ENCODE measurements at places on chromosomes 3 and 15.

- no peak for DNase-seq
Measured at GRCh38 chr15:64137226-64137833, 14.2 kb upstream of the SNX22 start.

- DNase-seq, result no peak
Measured at GRCh38 chr3:197151580-197151979, 122.0 kb upstream of the MELTF start.

DNA sequence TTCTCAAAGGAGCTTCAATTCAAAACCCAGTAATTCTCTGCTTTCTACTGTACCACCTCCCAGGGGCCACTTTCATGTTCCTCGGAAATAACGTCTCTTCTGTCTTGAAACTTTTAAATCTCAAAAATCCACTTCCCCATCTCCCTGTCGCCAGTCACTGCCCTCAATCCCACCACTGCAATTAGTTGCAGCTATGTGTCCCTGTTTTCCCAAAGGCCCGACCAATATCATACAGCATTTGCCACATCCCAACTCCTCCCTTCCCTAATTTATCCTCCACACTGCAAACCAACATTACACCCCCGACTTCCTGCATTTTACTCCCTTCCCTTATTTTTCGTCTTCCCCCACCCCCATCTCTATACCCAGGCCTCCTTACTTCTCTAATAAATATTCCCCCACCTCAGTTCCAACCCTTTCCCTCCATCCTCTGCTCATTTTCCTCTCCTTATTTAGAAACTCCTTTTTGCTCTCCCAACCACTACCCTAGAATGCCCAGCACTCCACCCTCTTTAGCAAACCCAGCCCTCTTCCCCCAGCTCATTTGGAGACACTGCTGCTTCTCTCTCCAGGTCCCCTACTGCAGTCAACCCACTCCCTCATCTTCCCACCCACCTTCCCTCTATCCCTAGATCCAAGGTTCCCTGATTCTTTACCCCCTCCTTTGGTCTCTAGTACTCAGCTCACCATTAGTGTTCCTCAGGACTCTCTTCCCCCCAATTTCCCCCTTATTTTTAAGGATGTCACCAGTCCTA is 1.1 kb downstream of the NPTN start:
- DNase-seq, result no peak

DNA sequence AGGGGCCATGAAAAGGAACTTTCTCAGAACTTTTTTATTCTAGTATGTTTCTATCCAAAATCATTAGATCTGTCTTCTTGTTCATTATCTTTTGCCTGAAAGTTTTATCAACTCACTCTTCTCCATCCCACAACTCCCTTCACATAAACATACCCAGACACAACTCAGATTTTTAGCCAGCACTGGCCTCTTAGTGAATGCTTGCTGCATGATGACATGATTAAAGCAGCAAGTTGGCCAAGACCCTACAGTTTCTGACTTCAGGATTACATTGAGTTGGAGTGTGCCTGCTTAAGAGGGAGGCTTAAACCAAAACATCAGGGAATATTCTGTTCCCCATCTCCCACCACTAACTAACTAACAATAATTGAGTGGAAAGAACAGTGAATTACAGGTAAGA is 38.1 kb downstream of the PLSCR2 start:
- DNase-seq, result no peak

- DNase-seq, result no peak
Measured at GRCh38 chr3:140399871-140400270, 278.0 kb upstream of the TRIM42 start.

GRCh38 chr3:156811089-156811862 is 14.9 kb upstream of the LEKR1 start:
- no peak for DNase-seq

DNA sequence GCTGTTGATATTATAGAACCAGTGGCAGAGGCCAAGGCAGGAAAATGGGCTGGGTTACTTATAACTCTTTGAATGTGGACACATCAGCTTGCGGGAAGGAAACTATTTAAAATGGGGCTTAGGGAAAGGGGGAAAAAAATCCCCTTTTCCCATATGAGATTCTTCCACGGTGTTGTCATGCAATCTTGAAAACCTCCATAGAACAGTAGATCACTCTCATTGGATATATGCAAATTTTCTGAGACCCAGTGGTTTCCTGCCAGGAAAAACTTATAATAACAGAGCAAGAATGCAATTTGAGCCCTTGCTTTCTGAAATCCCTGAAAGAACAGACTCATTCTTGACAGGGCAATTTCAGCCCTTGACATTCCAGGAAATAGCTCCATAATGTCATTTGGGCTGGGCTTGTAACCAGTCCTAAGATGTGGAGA is 31.1 kb downstream of the TMEM212 start:
- DNase-seq, result no peak

GRCh38 chr15:98342911-98343310 is 305.4 kb upstream of the IGF1R start:
- DNase-seq, result no peak

GRCh38 chr15:40875991-40876730 is 2.1 kb upstream of the RHOV start:
- DNase-seq, result no peak

DNA sequence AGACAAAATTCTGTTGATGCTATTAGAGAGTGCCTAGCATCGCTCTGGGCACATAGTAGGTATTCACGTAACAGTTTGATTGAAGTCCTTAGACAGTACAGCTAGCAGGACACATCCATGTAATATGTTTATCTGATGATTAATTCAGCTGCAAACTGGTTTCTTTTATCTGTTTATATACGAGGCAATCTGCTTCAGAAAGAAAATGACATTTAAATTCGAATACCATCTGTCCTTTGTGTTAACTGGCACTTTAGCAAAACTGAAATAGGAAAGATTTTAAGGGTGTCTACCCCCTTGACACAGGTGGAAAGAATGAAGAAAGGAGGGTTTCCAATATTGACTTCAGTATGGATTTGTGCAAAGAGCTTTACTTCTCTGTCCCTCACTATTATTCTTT is 192.5 kb downstream of the MFSD1 start:
- DNase-seq, result no peak

- DNase-seq, result no peak
Measured at GRCh38 chr3:116067326-116067725, 378.0 kb downstream of the LSAMP start.

- no peak for DNase-seq
Measured at GRCh38 chr3:158961911-158962310, 160.1 kb downstream of the MFSD1 start.

GRCh38 chr3:171553086-171553485 is 92.9 kb upstream of the TNIK start:
- no peak for DNase-seq

DNA sequence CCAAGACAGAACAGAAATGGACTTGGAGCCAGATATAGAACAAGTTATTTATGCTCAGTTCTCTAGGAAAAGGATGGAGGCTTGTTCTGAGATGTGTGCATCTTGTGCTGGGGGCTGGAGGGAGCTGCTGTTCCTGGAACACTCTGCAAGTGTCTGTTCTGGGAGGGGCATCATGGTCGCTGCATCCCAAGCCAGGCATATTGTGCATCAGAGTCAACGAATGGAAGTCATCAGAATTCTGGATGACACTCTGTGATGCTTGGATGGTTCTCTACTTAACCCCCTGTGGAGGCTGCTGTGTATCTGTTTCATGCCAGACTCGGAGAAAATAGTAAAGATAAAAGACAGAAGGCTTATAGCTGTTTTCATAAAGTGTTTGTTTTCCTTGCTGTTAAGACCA is 34.7 kb downstream of the RPL22L1 start:
- DNase-seq, result no peak

DNA sequence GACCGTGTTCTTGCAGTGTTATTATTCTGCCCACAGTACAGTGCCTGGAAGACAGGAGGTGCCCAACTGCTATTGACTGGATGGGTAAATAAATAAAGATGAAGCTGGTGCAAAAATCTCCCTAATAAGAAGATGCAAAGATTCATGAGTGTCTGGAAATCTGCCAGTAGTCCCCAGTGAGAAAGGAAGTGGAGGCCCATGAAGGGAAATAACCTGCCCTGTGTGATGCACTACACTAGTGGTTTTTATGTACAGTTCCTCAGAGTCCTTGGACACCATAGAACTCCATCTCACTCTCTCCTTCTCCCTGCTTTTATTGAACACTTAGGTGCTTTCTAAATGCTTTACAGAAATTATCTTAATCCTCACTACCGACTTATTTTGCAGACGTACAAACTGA is 8.3 kb upstream of the SUCLG2 start:
- no peak for DNase-seq

- DNase-seq, result no peak
Measured at GRCh38 chr15:66800584-66801235, 98.7 kb downstream of the SMAD6 start.

GRCh38 chr3:26915208-26915607 is 292.6 kb downstream of the LRRC3B start:
- DNase-seq, result no peak

- DNase-seq, result no peak
Measured at GRCh38 chr3:66379565-66379964, 121.3 kb downstream of the LRIG1 start.

DNA sequence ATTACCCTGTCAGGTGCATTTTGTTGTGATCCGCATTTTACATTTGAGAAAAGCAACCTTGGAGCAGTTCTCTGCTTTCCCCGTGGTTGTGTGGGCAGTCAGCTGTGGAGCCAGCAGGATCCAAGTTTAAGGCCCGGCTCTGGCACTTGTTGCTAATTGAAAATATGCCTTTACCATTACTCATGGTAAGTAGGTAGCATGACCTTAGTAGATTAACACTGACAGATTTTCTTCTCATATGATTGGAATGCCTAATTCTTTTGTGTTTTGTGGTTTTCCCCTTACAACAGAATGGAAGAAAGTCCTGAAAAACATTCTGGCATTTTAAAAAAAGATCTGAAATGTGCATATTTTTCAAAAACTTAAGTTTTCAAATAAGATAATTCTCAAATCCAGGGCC is 246.5 kb upstream of the LRRN1 start:
- DNase-seq, result no peak

GRCh38 chr15:99961011-99961441 is 227.8 kb upstream of the LYSMD4 start:
- DNase-seq, result no peak

- DNase-seq, result no peak
Measured at GRCh38 chr15:80991421-80991820, 1.8 kb upstream of the MESD start.

DNA sequence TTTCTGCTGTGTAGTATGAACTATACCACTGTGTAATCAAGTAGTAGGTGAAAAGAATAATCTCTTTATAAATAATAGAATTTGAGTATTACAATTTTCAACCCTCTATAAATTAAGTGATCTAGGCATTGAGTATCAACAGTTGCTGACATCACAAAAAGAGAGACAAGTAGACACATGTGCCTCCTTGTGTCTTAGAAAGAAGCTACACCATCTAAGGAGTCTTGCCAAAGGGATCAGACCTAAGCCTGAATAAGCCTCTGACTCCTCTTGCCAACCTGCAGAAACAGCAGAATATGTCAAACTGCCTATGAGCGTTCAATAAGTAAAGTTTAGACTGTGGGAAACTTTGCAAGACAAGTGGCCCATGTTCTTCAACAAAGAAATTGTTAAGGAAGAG is 5.8 kb upstream of the MTMR10 start:
- no peak for DNase-seq

DNA sequence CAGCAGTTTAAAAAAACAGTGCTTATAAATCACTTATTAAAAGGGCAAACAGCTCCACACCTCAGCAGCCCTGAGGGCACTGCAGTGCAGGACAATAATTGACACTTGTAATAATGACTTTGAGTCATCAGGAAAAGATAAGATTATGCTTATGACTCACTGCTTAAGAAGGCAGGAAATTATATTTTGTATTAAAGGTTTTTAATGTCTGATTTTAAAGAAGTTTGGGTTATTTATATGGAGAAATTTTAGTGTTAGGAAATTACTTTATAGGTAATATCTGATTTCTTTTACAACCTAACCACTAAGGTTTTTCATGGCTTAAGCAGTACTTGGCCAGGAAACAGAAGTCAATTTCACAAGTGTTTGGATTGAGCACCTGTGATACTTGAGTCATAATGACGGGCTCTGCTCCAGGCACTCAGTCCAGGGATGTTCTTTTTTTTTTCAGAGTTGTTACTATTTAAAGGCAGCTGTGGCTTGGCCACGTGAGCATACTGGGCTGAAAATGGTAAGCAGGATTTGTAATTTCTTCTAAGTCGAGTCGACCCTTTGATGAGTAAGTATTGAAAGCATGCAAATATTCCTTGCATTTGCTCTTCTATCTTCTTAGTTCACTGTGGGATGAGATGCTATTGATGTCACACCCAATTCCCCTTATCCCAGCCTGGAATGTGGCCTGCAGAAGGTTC is 21.6 kb upstream of the SLC6A20 start:
- DNase-seq, result no peak

DNA sequence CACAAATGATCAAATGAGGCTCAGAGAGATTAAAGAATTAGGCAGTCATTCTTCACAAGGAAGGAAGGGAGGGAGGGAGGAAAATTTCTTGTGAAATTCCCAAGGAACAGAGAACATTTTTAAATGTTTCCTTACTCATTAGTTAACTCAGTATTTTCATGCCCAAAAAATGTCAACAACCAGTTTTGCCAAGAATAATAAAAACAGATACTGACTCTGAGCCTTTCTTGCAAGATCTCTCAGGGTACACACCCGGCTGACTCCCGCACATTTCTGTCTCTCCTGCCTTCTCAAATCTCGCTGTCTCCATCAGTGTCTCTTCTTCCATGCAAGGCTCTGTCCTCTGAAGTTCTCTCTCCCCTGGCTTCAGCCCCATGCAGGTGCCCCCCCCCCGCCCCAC is 265.9 kb downstream of the TJP1 start:
- no peak for DNase-seq

- DNase-seq, result no peak
Measured at GRCh38 chr3:35498506-35499210, 140.7 kb upstream of the ARPP21 start.

- no peak for DNase-seq
Measured at GRCh38 chr3:35529337-35529736, 110.0 kb upstream of the ARPP21 start.

DNA sequence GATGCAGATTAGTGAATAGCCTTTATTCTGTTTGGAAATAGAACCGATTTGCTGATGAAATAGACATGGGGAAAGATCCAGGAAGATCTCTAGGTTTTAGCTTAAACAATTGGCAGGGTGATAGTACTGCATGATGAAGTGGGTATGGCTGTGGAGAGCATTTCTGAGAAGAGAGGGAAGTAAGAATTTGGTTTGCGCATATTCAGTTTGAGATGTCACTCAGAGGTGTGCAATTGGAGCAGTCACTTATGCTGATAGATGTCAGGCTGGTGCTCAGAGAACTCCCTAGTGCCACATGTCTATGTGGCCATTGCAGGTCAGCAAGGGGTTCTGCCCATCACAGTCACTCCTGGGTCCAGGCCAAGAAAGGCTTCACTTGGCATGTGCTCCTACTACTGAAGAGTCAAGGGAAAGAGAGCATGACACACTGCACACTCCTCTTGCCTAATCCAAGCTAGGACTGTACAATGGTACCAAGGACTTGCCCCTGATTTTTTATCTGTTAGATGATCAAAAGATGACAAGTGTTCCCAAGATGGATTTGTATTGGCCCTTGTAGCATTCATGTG is 57.2 kb upstream of the ST8SIA2 start:
- no peak for DNase-seq

GRCh38 chr3:57598765-57599360 is 1.7 kb upstream of the ARF4 start:
- DNase-seq, result no peak

- no peak for DNase-seq
Measured at GRCh38 chr3:56691165-56692000, 8.3 kb upstream of the TASOR start.

GRCh38 chr3:10262027-10262426 is 13.8 kb downstream of the TATDN2 start:
- DNase-seq, result no peak
